ENCODE measurements at places on chromosomes 2 and 18. TPM values are rescaled to one million over a fixed set of nuclear protein-coding genes. Genes with fewer than 3 reads are reported as not detected.

- DNase-seq = no peak
Observed at GRCh38 chr2:159755788-159756187, 42.2 kb downstream of the CD302 start.

GRCh38 chr2:223269386-223269785, 217.4 kb downstream of the KCNE4 start:
- DNase-seq = no peak

GRCh38 chr2:219388121-219388906, 602 bp upstream of the DNPEP start:
- DNase-seq = peak; percentile 99

DNA sequence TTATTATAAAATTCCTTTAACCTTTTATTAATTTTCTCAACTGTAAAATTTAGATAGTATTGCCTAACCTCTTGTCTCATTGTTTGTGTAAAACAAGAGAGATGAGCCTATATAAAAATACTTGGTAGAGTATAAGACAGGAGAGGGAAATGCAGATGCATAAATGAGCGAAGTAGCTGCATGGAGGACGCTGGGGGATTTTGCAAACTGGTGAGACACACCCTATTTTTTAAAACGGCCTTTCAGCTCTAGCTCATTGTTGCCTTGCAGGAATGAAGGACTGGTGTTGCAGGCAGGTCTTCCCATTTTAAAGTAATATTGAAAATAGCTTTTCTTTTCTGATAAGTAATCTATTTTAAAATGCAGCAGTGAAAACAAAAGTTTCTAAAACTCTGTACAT, 435.3 kb upstream of the HNRNPA3 start:
- DNase-seq = no peak

- DNase-seq = peak; percentile 85
Observed at GRCh38 chr2:25309402-25309801, 32.3 kb downstream of the DNMT3A start.

GRCh38 chr2:164103271-164103670, 367.5 kb upstream of the FIGN start:
- DNase-seq = no peak

DNA sequence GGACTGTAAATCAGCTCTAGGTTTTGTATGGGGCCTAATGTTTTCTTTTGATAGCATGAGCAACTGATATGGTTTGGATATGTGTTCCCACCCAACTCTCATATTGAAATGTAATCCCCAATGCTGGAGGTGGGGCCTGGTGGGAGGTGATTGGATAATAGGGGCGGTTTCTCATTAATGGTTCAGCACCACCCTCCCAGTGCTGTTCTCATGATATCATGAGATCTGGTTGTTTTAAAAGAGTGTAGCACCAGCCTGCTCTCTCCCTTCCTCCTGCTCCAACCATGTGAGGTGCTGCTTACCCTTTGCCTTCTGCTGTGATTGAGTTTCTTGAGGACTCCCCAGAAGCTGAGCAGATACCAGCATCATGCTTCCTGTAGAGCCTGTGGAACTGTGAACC, 140.2 kb upstream of the SKOR2 start:
- no peak for DNase-seq

- no peak for DNase-seq
Observed at GRCh38 chr2:170255971-170256370, 78.0 kb downstream of the MYO3B start.

PLGLB2 gene
- 1.2 TPM for polyA plus RNA-seq
